ENCODE measurements at places on chromosomes 12 and 14.

- DNase-seq, result no peak
Measured at GRCh38 chr12:4807116-4807783, 87.0 kb downstream of the GALNT8 start.

GRCh38 chr12:71456316-71456715 is 16.7 kb downstream of the LGR5 start:
- no peak for DNase-seq

DNA sequence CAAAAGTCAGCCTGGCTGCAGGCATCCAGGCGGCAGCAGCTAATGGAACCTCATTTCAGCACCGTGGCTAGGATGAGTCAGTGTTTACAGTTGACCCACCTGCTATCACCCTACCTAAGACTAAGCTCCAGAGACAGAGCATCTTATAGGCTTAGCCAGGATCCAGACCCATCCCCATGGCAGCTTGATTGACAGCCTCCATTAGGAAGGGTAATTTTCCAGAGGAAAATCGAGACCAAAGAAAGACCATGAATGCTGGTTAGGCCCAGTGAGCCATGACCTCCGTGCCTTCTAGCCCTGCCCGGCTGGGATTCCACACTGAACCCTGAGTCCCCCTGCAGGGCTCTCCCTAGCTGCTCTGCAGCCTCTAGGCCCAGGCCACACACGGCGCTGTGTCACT is 38.7 kb downstream of the TUNAR start:
- DNase-seq, result no peak

- no peak for DNase-seq
Measured at GRCh38 chr14:82546401-82546800, 1012.7 kb upstream of the SEL1L start.

DNA sequence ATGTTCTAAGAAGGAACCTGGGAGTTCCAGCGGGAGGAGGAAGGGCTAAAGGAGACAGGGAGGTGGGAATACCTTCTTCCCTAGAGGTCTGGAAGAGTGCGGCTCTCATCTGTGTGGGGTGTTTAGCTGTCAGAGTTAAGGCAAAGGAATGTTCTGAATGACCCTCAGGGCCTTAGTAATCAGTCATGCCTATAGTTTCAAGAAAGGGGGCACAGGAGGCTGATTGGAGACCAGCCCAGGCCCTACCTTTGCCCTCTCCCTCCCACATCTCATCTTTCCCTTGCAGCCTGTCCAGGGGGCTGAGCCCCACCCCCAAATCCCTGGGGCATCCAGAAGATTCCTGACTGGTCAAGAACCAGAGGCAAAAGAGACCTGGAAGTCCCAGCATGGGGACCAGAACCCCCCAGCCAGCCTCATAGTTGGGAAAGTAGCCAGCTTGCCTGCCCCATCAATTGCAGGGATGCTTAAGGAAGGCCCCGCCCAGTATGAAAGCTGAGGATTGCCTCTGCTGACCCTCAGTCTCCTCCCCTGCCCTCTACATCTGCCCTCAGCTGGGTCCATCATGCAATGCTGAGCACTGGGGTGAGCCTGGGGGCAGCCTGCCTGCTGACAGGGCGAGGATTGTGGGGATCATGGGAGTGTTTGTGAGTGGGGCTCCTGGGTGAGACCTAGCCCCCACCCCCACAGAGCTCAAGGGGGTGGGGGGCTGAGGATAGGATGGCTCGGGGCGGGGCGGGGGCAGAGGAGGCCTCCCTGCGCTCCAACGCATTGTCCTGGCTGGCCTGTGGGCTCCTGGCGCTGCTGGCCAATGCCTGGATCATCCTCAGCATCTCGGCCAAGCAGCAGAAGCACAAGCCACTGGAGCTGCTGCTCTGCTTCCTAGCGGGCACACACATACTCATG is 1.8 kb downstream of the GPR162 start:
- DNase-seq, result no peak

GRCh38 chr14:77221241-77221871 is 39.8 kb downstream of the TMEM63C start:
- no peak for DNase-seq
